ENCODE measurements at places on chromosomes 13 and 19.

GRCh38 chr19:13790354-13790753 lies 4.9 kb upstream of the ZSWIM4 start:
- no peak for DNase-seq

DNA sequence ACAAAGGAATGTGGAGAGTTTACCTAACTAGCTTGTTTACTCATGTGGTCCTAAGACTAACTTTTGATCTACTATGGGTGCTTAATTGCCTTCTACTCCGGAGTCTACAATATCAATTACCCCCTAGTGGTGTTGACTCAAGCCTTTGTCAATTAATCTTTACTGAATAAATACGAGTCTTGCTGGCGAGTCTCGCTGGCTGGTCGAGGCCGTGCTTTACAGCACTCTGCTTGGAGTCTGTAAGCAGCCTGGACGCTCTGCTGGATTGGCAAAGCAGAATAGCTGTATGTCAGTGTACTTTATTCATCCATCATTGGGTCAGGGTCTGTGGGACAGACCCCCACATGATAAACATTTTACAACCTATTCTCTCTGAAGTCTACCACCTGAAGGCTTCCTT lies 9.9 kb upstream of the SPART start:
- DNase-seq, result no peak

DNA sequence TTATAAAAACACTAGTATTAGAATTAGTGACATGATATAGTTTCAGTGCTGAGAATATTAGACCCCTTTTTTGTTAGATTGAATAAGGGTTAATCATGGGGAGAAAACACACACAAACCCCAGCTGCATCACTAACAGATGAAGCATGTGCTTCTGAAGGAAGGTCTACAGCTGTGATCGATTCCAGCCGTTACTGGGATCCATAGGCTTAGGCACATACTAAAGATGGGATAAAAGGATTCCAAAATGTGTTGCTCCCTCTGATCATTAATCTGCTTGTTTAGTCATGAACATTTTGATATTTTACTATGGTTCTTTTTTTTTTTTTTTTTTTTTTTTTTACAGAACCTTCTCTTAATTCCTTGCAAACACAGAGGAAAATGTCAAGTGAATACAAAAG lies 1591.3 kb downstream of the EFNB2 start:
- no peak for DNase-seq

- DNase-seq, result no peak
These were observed 827.6 kb downstream of the DACH1 start for GRCh38 chr13:71039440-71039839.

GRCh38 chr13:27043013-27043412 lies 128.6 kb downstream of the USP12 start:
- DNase-seq, result peak; percentile 76

GRCh38 chr19:18304208-18304457 lies 18.7 kb downstream of the LSM4 start:
- no peak for DNase-seq

- DNase-seq, result no peak
These were observed 31.3 kb upstream of the FGF9 start for GRCh38 chr13:21639561-21639960.

DNA sequence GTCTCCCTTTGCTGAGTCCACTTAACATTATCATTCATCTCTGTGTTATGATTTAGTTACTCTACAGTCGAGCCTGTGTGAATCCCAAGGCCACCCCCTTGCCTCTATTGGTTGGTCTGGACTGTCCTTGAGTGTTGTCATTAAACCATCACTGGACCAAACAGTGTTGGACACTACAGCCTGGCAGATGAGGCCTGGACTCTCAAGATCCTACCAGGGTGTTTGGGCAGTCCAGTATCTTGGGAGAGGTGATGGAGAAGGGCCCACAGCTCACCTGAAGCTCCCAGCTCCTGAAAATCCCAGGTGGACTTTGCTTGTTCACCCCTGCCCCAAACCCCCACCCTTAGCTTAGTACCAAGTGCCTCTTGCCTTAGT lies 3.8 kb downstream of the CHMP2A start:
- no peak for DNase-seq

- no peak for DNase-seq
These were observed 583 bp upstream of the ZNF480 start for GRCh38 chr19:52296400-52296772.

Data from NCI-H446 (cell line).